CD4-positive, alpha-beta memory T cell (primary cell): ENCODE measurements at places on chromosomes 3 and 15. TPM values are rescaled to one million over a fixed set of nuclear protein-coding genes. Genes with fewer than 3 reads are reported as not detected.

DNA sequence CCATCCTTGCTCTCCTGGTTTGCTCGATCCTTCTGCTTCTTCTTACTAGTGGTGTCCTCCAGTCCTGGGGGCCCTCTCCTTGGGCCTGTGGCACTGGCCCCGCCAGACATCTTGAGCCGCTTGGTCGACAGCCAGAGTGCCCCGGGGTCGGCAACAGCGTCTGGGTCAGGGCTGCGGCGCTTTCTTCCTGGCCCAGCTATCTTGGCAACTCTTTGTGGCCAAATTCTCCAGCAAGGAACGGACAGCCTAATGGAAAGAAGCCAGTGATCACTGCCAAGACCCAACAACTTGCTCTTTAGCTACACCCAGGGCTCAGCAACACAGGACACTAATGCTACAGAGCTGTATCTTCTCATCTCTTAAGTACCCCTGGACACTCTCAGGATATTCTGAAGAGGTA lies 1.6 kb downstream of the USP19 start:
- H3K36me3 ChIP-seq: peaks cover 40% of the 10 kb centered on the region
- H3K27ac ChIP-seq: peak overlapping the region; percentile 92
- H3K27me3 ChIP-seq: no peaks in the 10 kb centered on the region
- H3K4me3 ChIP-seq: no peak overlapping the region
- H3K4me1 ChIP-seq: peaks cover 26% of the 10 kb centered on the region

- H3K27ac ChIP-seq: no peak overlapping the region
- H3K36me3 ChIP-seq: no peaks in the 10 kb centered on the region
- H3K4me3 ChIP-seq: no peak overlapping the region
- H3K4me1 ChIP-seq: no peaks in the 10 kb centered on the region
These were observed 227.5 kb upstream of the EPHA3 start for GRCh38 chr3:88879905-88880304.

DNA sequence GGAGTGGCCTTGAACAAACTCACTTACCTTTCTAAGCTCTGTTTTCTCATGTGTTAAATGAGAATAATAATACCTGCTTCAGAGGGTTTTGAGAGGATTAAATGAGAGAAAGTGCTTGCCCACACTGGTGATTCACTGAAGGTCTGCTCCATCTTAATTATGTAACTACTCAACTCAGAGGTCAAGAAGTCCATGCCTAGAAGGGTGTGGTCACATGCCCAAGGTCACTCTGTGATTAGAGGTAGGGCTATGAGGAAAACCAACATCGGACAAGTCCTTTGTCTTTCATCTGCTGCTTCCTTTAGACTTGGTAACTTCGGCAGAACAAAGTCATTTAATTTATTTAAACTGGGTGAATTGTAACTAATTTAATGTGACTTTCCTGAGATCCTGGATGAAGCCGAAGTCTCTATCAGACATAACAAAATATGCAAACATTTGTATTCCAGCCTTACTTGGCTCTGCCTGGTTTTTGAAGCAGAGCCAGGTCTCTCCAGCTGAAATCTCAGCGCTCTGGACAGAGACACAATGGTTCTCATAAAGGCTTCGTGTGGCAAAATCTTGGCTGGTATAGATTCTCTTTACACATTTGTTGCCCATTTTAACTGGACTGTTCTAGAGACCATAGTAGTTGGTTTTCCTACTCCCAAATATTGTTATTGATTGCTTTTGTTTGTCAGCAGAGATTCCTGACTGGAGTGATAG lies 3.0 kb downstream of the CHRNA7 start:
- no peak for DNase-seq
- peaks cover 4% of the 10 kb centered on the region for H3K27me3 ChIP-seq
- H3K27ac ChIP-seq: no peak overlapping the region

DNA sequence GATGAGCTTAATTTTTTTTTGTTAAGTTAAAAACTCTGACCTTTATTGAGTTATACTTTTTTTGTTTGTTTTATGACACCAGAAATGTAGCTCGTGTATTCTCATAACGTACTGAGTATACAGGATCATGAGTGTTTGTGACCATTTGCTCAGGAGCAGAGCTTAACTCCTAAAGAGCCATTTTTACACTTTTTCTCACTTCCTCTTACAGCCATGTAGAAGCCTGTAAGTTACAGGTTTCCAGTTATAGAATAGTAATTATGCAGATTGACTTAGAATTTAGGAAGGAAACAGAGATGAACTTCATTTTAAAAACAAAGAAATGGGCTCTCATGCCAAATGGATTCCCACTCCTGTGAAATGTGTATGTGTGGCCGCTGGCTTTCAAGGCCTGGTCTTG lies 151.7 kb downstream of the MCTP2 start:
- no peak overlapping the region for H3K27ac ChIP-seq
- no peaks in the 10 kb centered on the region for H3K36me3 ChIP-seq
- no peak overlapping the region for H3K4me3 ChIP-seq
- no peaks in the 10 kb centered on the region for H3K27me3 ChIP-seq

DNA sequence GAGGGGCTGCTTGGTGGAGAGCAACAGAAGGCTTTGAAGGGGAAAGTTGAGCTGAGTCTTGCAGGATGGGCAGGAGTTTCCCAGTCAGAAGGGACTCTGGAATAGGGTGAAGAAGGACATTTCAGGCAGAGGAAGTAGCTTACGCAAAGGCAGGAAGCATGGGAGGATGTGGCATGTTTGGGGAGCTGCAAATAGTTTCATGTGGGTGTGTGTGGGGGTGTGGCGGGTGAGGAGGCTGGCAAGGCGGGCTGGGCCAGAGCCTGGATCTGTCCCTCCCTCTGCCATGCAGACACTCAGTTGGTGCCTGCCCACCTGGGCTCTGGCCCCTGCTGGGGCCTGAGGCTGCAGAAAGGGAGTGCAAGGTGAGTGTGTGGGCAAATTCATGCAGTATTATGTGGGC lies 10.4 kb downstream of the TEX264 start:
- H3K27ac ChIP-seq: peak overlapping the region; percentile 48
- H3K4me3 ChIP-seq: peak overlapping the region; percentile 50
- peaks cover 100% of the 10 kb centered on the region for H3K4me1 ChIP-seq
- peak; percentile 66 for DNase-seq

The MEIS2 gene
- not detected for total RNA-seq

GRCh38 chr3:41569632-41570305 lies 370.5 kb downstream of the CTNNB1 start:
- no peak overlapping the region for H3K27ac ChIP-seq
- DNase-seq: no peak
- no peaks in the 10 kb centered on the region for H3K4me1 ChIP-seq
- H3K4me3 ChIP-seq: no peak overlapping the region
- no peaks in the 10 kb centered on the region for H3K27me3 ChIP-seq
- no peaks in the 10 kb centered on the region for H3K36me3 ChIP-seq

GRCh38 chr15:25668901-25669300 lies 194.2 kb downstream of the ATP10A start:
- H3K4me3 ChIP-seq: no peak overlapping the region
- no peak for DNase-seq
- H3K36me3 ChIP-seq: no peaks in the 10 kb centered on the region
- no peak overlapping the region for H3K27ac ChIP-seq

GRCh38 chr3:81911221-81911620 lies 149.8 kb upstream of the GBE1 start:
- no peak overlapping the region for H3K4me3 ChIP-seq
- H3K36me3 ChIP-seq: no peaks in the 10 kb centered on the region
- no peaks in the 10 kb centered on the region for H3K27me3 ChIP-seq
- DNase-seq: no peak
- H3K4me1 ChIP-seq: no peaks in the 10 kb centered on the region
- no peak overlapping the region for H3K27ac ChIP-seq

DNA sequence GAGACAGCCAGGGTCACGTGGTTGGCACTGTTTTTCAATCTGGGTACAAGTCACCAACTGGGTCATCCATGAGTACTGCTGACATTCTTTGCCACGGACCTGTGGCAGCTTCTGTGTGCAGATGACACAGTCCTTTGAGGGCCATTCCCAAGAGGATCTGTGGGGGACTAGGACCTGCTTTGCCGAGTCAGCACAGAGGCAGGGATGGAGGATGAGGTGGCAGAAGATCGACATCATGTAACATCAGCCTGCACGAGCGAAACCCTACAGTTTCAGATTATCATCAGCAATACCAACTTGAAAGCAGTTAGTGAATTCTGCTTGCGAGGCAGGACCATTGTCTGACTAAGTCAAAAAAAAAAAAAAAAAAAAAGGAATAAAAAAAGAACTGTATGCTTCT lies 227.7 kb downstream of the FOXP1 start:
- no peak for DNase-seq
- no peak overlapping the region for H3K4me3 ChIP-seq
- no peak overlapping the region for H3K27ac ChIP-seq
- no peaks in the 10 kb centered on the region for H3K36me3 ChIP-seq
- H3K4me1 ChIP-seq: peaks cover 58% of the 10 kb centered on the region

- no peaks in the 10 kb centered on the region for H3K4me1 ChIP-seq
- DNase-seq: no peak
- no peak overlapping the region for H3K27ac ChIP-seq
- H3K27me3 ChIP-seq: no peaks in the 10 kb centered on the region
- no peak overlapping the region for H3K4me3 ChIP-seq
These were observed 45.8 kb upstream of the SENP5 start for GRCh38 chr3:196821806-196822355.

DNA sequence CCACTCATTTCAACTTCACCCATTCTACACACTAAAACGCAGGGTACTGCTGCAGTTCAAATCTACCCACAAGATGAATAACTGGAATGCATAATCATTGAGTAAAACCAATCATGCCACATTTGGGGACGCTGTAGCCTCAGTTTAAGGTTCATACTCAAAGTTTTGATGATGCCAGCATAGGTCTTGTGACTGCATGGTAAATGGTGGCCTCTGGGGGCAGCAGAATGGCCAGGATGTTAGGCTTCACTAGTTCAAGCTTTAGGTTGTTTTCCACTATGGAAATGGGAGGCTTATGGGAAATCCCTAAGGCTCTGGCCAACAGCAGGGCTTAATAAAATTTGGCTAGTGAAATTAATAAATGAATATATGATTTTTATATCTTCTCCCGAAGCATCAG lies 104.3 kb upstream of the TSC22D2 start:
- H3K27me3 ChIP-seq: no peaks in the 10 kb centered on the region
- H3K4me1 ChIP-seq: no peaks in the 10 kb centered on the region
- no peaks in the 10 kb centered on the region for H3K36me3 ChIP-seq
- no peak for DNase-seq
- H3K4me3 ChIP-seq: no peak overlapping the region
